RPMI8226 (cell line): ENCODE measurements at places on chromosomes 11 and 22.

DNA sequence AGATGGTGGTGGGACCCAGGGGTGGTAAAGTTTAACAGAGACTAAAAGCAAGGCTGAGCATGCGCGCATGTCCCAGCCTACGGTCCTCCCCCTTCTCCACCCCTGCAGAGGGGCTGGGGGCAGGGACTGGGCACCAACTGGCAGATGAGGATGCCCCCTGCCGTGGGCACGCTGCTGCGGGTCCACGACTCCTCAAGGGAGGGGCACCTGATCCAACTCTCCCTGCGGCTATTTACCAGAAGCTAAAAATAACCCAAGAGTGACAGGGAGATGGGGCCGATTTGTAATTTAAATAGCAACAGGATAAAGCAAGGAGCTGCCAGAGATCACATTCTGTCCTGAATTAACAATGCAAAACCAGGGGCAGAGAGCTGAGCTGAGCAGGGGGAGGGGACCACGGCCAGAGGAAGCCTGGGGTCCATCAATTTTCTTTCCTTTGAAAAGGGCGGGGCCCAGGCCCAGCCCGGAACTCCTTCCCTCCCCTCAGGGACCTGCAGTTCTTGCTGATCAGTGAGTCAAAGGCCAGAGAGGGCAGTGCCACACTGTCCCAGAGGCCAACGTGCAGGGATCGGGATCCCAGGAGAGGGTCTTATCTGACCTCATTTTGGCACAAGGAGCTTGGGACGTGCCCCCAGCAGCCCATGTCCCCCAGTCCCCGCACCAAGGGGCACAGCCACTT, 8.1 kb upstream of the DGKZ start:
- DNase-seq: no peak

GRCh38 chr11:8693010-8693551, 10.5 kb downstream of the RPL27A start:
- DNase-seq: no peak

- no peak for DNase-seq
These were observed 70.4 kb downstream of the RRM1 start for GRCh38 chr11:4164884-4165590.

DNA sequence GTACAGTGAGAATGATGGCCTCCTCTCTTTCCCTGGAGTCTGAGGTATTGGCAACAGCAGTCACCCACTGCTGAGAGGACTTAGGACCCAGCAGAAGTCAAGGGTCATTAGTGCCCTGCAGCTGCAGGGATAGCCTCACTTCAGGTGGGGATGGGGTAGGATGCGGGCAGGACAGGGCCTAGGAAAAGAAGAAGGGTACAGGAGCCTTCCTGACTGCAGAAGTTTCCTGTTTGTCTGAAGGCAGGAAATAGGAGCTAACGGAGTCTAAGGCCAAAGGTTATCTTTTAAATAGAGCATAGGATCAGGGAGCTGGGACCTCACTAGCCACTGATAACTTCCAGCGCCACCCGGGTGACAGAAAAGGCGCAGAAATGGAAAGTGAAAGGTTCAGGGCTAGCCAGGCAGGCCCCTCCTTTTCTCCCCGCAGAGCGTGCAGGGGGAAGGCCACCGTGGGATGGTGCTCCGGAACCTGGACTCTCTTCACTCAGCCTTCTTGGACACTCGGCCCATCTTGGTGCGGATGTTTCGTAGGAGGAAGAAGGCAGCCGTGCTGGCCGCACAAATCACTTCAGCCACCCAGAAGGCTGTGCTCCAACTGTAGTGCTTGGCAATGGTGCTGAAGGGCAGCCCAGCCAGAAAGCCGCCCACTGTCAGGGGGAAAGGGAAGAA, 6.0 kb downstream of the TRAPPC4 start:
- no peak for DNase-seq

DNA sequence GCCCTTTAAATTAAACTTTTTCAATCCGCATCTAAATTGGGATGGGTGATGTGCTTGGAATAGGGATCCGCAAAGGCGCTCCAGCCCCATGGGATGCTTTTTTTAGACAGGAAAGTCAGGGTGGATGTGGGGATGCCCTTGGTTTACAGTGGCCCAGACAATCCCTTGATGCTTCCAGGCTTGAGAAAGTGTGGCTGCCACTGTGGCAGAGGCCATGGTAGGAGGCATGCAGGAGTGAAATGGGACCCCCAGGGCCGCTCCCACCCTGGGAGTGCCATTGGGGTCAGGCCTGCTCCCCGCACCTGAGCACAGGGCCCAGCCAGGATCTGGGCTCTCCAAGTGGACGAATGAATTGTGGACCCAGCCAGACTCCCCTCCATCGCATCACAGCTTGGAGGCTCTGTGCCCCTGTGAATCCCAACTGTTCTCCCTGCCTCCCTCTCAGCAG, 75.8 kb downstream of the COMMD9 start:
- no peak for DNase-seq
